ENCODE measurements at places on chromosomes 12 and 14.
A peak's percentile ranks its signal among the peaks of the same experiment; 100 is the strongest.

DNA sequence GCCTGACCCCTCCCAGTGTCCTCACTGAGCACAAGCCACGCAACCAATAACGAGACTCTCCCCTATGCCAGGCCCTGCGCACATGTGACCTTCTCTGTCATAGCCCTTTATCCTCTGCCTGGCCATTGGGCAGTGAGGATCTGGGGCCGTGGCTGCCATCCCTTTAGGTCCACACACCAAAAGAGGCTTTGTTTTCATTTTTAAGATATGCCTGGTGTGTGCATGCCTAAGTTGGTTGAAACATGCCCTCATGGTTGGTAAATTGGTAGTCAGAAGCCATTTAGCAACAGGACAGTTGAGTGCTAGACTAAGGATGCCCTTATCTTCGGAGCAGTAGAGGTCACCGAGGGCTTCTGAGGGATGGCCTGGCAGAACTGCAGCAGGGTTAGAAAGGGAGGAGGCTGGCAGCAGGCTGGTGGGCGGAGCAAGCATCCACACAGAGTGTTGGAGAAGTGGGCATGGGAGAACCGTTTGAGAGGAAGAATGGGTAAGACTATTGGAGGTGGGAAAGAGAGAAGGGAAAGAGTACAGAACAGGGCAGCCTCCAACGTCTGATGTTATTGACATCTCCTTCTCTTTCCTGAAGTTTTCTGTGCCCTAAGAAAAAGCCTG, 75.1 kb downstream of the SLC24A4 start:
- DNase-seq: no peak

GRCh38 chr14:32559590-32559989, 230.5 kb downstream of the AKAP6 start:
- DNase-seq: no peak

- peak; percentile 68 for DNase-seq
These were observed 262.6 kb upstream of the BTG1 start for GRCh38 chr12:92408072-92408900.

DNA sequence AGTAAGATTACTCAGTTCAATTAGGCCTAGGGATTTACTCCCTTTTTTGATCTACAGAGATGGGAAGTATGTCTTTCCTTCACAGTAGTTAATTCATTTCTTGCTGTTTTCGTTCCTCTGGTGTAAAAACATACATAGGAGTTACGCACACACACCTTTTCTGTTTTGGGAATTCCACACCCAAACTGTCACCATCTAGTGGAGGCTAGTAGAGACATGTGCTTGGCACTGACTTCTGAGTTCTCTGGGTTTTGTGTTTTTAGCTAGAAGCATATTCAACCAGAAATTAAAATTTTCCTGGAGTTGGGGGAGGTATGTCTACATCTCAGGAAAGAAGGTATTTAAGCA, 1.4 kb downstream of the SUSD6 start:
- DNase-seq: peak; percentile 20

DNA sequence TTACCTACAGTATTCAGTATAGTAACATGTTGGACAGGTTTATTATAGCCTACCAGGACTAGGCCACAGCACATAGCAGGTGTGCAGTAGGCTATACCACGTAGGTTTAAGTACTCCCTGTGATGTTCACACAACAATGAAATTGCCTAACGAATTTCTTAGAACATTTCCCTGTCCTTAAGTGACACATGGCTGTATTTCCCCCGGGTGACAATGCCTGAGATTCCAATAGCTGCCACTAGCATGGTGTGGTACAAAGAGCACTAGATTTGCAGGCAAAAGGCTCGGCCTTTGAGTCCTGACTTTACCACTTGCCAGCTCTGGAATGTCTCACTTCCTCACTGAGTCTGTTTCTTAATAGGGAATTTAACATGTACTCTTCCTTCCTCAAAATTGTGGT, 19.7 kb downstream of the PTPN21 start:
- no peak for DNase-seq

DNA sequence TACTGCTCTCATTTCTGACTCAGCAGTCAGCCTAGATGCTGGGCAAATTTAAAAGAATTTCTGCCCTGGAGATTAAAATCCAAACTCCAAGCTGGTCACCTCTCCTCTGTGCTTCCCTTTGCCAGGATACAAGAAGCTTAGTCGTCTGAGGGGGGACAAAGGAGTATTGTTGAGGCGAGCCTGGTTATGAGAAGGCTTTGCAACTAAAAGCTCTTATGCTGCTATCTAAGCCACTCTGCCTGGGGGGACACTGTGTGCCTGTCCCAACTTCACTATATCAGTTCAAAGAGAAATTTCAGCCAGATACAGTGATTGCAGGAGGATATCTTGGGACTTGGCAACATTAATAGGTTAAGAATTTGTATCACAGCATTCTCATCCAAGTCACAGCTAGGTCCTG, 10.8 kb upstream of the PLEKHH1 start:
- DNase-seq: no peak

GRCh38 chr14:75158843-75159614, 17.4 kb downstream of the TMED10 start:
- no peak for DNase-seq

GRCh38 chr14:74401504-74402241, 24.3 kb downstream of the SYNDIG1L start:
- DNase-seq: peak; percentile 89

GRCh38 chr12:46785382-46785781, 40.4 kb downstream of the SLC38A4 start:
- DNase-seq: no peak

Data from RPMI8226 (cell line).